ENCODE measurements at places on chromosomes 12 and 14.

DNA sequence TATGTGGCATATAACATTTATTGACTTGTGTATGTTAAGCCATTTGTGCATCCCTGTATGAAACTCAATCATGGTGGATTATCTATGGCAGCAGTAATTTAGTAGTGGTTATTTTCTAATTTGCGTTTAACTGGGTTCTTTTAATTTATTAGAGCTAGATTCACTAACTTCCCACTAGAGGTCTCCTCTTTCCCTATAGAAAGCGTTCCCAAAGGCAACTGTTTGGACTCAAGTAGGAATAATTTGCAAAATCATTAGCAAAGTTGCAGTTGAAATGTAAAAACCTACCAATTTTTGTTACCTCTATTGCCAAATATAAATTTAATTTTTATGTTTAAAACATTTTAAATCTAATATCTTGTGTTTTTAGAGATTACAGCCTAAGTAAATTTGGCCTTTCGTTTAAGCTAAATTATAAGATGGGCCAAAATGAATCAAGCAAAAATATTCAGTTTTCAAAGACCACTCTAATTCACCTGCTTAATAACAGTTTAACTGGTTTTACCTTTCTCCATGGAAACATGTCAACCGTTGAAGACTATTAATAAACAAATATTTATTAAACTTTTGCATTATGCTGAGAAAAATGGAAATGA is 6.0 kb downstream of the DMAC2L start:
- no peak for DNase-seq

GRCh38 chr14:75168586-75169335 is 7.7 kb downstream of the TMED10 start:
- DNase-seq: no peak

DNA sequence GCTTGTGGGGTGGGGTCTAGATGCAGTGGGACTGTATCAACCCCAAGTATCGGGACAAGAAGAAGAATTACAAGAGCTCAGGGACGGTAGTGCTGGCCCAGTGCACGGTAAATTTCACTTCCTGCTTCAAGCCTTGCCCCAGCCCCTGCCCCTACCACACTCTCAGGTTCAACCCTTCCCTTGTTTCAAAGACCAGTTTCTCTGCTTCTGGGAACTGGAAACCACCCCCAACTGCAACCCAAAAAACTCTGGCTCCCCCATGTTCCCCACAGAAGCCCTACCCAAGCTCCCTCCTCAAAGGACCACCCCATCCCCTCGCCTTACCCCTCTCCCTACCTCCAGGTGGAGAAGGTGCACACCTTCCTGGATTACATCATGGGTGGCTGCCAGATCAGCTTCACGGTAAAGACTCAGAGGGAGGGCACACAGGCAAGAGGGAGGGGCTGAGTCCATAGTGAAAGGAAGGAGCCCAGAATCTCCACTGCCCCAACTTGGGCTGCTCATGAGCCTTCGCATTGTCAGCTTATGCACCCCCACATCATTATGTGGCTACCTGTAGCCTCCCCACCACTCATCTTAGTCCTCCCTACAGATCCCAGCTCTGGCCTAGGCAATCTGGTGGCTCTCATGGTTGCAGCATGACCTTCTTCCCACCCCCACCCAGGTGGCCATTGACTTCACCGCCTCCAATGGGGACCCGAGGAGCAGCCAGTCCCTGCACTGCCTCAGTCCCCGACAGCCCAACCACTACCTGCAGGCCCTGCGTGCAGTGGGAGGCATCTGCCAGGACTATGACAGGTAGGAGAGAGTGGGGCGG is 4.3 kb downstream of the CPNE6 start:
- no peak for DNase-seq

DNA sequence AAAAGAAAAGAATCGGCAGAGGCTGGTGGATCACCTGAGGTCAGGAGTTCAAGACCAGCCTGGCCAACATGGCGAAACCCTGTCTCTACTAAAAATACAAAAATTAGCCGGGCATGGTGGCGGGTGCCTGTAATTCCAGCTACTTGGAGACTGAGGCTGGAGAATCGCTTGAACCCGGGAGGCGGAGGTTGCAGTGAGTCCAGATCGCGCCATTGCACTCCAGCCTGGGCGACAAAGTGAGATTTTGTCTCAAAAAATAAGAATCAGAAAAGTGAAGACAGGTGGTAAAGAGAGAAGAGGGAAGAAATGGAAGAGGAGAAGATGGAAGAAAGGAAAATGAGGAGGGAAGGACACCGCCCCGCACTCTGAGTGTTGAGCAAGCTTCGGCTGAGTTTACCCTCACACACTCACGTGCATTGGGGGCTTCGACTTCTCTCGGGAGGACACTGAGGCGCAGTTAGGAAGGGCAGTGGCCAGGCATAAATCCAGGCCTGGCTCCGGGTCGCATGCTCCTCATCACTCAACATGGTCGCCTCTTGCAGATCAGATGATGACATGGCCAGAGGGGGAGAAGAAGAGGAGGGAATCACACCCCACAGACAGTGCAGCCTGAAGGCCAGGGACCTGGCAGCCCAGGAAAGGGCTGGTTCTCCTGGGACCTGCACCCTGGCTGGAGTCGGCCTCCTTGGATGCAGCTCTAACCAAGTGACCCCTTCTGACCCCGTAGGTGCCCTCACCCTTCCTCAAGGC is 61.1 kb downstream of the PRMT8 start:
- DNase-seq: no peak

DNA sequence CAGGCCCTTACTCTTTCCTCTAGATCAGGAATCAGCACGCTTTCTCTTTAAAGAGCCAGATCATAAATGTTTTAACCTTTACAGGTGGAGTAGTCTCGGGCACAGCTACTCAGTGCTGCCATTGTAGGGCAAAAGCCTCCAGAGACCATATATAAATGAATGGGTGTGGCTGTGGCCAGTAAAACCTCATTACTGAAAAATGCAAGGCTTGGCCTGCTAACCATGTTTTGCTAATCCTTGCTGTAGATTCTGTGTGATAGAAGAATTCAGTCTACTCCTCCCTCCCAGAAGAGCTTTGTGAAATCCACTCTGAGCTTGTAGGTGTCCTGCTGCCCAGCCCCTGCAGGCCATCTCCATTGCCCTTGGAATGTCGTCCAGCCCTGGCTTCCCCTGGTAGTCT is 58.1 kb downstream of the HSP90AA1 start:
- DNase-seq: no peak

- DNase-seq: no peak
These were observed 115.3 kb upstream of the NAP1L1 start for GRCh38 chr12:76199808-76200207.

- DNase-seq: no peak
These were observed 96.1 kb downstream of the EML1 start for GRCh38 chr14:99889268-99889667.
